Astrocyte of the cerebellum (primary cell): ENCODE measurements at places on chromosomes 12 and 14.

DNA sequence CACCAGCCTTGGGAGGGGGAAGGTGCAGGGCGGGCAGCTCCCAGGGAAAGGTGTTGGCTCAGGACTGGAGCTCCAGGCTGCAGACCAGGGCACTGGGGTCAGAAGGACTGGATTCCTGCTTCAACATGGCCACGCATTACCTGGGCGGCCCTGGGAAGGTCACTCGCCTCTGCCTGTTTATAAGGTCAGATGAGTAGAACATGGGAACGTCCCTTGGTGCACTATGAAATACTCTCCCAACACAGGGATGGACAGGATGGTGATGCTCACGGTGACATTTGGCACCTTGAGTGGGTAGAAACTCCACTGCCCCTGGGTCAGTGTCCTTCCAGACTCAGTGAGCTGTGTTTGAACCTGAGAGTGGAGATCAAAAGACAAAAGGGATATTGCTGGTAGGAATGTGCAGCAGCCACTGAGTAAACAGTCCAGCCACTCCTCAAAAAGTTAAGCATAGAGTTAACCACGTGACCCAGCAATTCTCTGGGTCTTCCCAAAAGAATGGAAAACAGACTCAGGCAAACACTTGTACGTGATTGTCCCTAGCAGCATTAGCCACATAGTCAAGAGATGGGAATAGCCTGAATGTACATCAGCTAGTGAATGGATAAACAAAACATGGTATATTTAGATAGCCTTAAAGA is 9.1 kb upstream of the BDKRB2 start:
- no peak for DNase-seq

GRCh38 chr12:2510045-2510444 is 284.7 kb upstream of the FKBP4 start:
- no peak for DNase-seq

DNA sequence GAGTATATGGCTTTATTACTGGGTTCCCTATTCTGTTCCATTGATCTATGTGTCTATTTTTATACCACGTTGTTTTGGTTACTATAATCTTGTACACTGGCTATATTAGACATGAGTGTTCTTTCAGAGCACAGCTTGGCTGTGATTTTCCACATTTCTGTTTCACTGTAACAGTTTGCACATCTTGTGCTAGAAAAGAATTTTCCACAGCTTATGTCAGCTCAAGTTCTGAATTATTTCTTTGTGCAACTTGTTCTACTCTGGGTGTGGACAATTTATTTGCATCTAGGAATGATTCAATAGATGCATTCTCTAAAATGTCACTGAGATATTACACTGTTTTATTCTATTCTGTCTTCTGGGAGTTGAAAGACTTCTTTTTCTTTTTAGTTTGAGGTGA is 28.4 kb upstream of the OR5AU1 start:
- no peak for DNase-seq

- DNase-seq = no peak
Observed at GRCh38 chr12:112887550-112887949, 19.2 kb upstream of the OAS1 start.

DNA sequence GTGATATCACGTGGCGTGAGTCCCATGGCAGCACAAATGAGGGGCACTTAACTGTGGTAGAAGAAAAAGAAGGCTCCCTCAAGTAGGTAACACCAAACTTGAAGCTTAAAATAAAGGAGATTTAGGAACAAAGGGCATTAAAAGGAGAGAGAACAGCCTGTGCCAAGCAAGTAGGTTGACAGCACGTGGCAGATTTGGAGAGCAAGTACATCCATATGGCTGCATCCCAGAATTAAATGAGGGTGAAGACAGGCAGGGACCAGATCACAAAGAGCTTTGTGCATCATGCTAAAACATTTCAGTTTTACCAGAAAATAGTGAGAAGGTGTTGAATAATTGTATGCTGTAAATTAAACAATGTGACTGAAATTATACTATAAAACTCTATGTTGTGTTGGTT is 32.8 kb downstream of the KCNMB4 start:
- DNase-seq = no peak

- DNase-seq = peak; percentile 39
Observed at GRCh38 chr12:129911428-129912049, 7.7 kb upstream of the TMEM132D start.

- no peak for DNase-seq
Observed at GRCh38 chr12:69490920-69491643, 20.9 kb downstream of the FRS2 start.

DNA sequence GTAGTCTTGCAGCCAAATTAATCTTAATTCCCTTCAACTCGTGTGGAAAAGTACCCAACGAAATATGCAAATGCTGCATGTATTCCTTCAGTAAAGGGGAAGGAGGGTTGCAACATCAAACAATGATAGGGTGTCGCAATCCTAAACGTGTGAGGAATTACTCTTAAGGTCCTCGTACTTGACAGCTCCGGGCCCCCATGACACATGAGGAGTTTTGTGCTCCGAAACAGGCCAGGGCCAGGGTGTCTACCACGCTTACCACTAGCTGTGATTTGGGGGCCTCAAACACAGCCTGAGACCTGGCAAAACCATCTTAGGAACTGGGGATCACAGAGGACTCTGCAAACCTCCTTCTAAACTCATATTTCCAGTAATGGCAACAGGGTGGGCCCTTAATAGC is 20.4 kb downstream of the FOS start:
- no peak for DNase-seq

GRCh38 chr14:79144896-79145295 is 974.7 kb downstream of the NRXN3 start:
- DNase-seq = no peak

DNA sequence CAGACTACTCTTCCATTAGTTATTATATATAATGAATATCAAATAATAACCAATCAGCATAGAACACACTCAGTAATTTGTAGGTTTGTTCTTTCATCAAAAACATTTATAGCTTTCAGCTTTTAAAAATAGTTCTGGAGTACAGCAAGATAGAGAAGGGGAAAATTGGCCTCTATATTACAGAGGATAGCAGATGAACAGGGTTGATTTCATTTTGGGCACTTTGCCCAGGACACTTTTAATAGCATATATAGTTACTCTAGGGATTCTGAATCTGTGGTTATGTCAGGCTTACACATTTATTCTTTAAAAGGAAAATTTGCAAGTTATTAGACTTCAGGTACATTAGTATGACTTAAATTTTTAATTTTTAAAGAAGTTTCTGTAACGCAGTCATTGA is 52.6 kb downstream of the IFT81 start:
- peak; percentile 23 for DNase-seq

DNA sequence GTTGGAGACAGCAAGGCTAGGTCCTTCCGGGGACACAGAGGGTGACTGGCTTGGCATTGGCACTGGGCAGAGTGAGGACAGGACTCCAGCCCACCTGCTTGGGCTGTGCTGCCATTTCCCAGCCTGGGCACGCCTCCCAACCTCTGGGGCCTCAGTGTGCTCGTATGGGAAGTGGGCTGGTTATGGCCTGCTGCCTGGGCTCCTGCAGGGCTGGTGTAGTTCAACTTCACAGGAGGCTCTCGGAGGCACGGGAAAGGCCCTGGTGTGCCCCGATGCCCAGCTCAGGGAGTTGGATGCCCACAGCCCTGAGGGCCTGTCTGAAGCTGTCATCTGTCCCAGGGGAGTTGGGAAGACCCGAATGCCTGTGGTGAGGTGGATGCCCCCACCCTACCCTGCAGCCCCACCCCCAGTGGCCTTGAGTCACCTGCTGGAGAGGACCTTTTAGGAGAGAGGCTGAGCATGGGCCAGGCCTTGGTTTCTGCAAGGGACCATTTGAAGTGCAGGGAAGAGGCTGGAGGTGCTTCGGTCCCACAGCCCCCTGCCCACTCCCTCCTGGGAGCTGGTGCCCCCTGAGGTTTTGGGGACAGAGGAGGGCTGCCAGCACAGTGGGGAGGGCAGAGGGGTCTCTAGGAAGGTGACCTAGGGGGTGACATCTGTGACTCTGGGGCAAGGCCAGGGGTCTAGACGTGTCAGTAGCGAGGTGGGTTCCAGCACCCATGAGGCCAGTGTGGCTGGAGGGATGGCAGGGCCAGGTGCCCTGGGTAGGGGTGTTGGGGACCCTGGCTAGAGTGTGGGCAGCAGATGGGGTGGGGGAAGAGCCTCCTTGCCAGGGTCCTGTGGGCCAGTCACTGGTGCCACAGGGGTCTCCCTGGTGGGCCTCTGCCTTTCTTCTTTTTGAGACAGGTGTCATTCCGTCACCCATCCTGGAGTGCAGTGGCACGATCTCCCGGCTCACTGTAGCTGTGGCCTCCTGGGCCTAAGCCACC is 9.1 kb downstream of the ULK1 start:
- DNase-seq = no peak

- no peak for DNase-seq
Observed at GRCh38 chr12:9808504-9808903, 18.8 kb upstream of the KLRF1 start.

- DNase-seq = no peak
Observed at GRCh38 chr14:33587791-33588190, 363.1 kb downstream of the EGLN3 start.

GRCh38 chr14:106024983-106025604 is 498.7 kb downstream of the TMEM121 start:
- DNase-seq = no peak

- DNase-seq = no peak
Observed at GRCh38 chr12:14962797-14963196, 1.4 kb upstream of the ARHGDIB start.

DNA sequence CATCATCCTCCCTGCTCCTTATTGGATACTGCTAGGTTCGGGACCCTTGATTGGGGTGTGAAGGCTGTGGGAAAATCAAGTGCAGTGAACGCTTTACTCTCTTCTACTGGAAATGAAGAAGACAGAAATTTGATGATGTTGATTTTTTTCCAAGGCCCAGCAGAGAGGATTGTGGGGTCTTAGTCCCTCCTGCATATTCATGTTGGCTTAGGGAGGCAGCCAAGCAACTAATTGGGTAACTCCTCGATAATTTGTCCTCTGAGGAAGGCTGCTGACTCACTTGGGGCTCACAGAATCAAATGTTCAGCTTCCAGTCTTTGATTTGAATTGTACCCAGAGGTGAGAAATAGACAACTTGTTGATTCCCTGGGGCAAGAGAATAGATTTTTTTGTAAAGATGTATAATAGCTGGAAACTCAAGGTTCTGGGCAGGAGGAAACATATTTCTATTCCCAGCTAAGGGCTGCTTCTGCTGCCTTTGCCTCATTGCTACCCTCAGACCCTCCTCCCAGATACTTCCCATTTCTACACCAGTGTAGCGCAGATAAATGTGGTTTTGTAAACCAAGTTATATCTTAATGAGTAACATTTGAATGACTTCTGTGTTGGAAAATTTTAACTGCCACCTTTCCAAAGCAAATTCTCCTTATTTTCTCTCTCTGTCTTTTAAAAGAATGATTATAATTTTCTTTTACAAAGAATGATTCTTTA is 21.7 kb downstream of the NEUROD4 start:
- no peak for DNase-seq

- no peak for DNase-seq
Observed at GRCh38 chr12:108313241-108313605, 25.9 kb downstream of the CMKLR1 start.

DNA sequence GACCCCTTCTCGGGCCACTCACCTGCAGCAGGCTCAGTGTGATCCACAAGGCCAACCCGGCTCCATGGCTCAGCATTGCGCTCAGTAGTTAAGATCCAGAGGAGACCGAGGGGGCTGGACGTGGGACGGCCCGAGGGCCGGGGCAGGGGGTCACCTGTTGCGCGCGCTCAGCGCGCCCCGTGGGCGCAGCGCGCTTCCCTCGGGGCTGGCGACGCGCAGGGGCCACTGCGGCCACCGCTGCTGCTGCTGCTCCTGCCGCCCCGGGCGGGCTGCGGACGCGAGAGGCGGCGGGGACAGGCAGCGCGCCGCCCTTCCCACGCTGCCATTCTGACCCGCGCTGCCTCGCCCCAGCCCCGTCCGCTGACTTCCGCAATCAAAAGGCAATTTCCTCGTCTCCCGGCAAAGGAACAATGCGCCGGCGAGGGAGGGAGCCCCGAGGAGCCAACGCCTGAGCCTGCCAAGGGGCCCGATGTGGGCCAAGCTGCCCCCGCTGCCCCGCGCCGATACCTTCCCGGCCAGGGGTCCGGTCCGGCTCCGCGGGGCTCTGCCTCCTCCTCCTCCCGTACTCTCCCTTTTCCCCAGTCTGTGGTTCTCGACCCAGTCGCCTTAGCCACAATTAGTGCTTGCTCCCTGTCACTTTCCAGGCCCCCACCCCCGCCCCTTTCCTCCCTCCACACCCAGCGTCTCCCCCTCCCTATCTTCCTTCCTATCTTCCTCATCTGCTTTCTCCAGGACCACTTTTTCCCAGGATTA is 27.3 kb downstream of the PTPRB start:
- no peak for DNase-seq
